ENCODE measurements at places on chromosomes 3 and 15. TPM values are rescaled to one million over a fixed set of nuclear protein-coding genes. Genes with fewer than 3 reads are reported as not detected.

Gene TLR9
- not detected for total RNA-seq

Gene MNS1
- total RNA-seq, result 1.0 TPM

Gene ERICH6
- total RNA-seq, result not detected

Gene CHRM5
- total RNA-seq, result not detected

Gene EFCC1
- total RNA-seq, result 2.9 TPM

Gene GPR160
- total RNA-seq, result 4.5 TPM

Gene ZFAND6
- total RNA-seq, result 71.1 TPM

Gene TYRO3
- total RNA-seq, result 16.9 TPM

Gene SERINC4
- total RNA-seq, result not detected

Gene DPPA2
- total RNA-seq, result not detected

Gene C3orf20
- total RNA-seq, result not detected

Gene ZIC1
- total RNA-seq, result not detected
